ENCODE measurements at places on chromosomes 4 and X.

DNA sequence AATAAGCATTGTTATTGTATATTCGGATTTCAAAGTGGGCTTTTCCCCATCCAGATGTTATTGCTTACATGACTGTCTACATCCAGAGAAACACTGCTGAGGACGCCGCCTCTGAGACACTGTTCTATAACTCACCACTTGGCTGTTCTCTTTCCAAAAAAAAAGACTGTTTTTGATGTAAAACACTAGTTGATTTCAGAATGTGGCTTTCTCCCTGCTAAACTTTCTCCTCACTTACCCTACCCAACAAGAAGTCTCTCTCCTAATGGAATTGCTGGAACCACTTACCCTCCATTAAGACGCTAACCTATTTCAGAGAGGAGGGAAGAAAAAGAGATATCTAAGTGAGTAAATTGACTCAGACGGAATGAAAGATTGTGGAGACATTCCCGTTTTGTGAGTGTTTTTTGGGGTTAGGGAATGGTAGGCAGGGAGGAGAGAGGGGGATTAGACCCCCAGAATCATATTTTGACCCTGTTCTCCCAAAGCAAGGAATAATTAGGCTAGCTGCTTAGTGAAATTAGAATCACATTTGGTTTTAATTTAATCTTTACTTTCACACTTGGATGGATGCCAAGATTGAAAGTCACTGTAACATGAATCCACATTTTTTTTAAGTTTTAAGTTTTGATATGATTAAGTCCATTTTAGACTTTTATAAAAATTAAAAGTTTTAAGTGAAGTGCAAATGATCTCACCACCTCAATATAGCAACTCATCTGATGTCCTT, 174.9 kb downstream of the CHIC2 start:
- DNase-seq: no peak

GRCh38 chr4:149158817-149159216, 656.8 kb downstream of the IQCM start:
- no peak for DNase-seq

- no peak for DNase-seq
Measured at GRCh38 chrX:39253551-39253950, 452.3 kb downstream of the MID1IP1 start.

GRCh38 chr4:10738826-10739489, 54.4 kb upstream of the CLNK start:
- DNase-seq: no peak

GRCh38 chr4:8351931-8352367, 82.4 kb downstream of the HTRA3 start:
- no peak for DNase-seq

Measured in activated T-helper 1 cell treated with anti-CD3 and anti-CD28 coated beads, Interleukin-2, amount 50 U/mL, for 16 hours (primary cell).